ENCODE measurements at places on chromosomes 4 and X. TPM values are rescaled to one million over a fixed set of nuclear protein-coding genes. Genes with fewer than 3 reads are reported as not detected.

Gene GATB
- total RNA-seq, result 20.3 TPM

Gene FAM47E
- 1.4 TPM for total RNA-seq

Gene HSFX1
- 0.94 TPM for total RNA-seq

Gene CHRDL1
- 3.8 TPM for total RNA-seq

Gene NPNT
- under 0.01 TPM for total RNA-seq

Gene CFI
- total RNA-seq, result 1.8 TPM

Gene MAGEA2
- total RNA-seq, result not detected

Gene GPRASP3
- total RNA-seq, result 9.1 TPM

Gene OPRPN
- not detected for total RNA-seq

Gene HSFX3
- not detected for total RNA-seq
